ENCODE measurements at places on chromosomes 5 and 9. TPM values are rescaled to one million over a fixed set of nuclear protein-coding genes. Genes with fewer than 3 reads are reported as not detected.

Gene MED22
- 28.6 TPM for total RNA-seq

DNA sequence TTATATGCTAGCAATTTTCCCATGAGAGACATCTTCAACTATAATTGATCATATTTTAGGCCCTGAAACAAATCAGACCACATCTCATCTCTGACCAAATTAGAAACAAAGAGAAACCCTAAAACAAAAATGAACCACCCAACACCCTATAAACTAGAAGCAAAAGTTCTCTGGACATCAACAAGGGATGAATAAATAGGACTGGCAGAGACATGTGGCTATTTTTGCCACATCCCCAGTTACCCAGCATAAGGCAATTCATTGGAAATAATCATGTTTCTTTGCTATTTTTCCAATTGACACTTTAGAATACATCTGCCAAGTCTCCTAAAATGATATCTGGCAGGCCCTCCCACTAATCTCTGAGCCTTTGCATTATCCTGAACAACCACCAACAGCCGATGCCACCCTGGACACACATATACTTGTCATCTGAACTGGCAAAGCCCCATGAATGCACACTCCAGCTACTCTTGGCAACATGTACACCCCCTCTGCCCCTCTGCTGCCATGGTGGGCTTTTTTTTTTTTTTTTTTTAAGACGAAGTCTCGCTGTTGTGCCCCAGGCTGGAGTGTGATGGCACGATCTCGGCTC is 53.5 kb upstream of the EQTN start:
- H3K4me1 ChIP-seq: no peaks in the 10 kb centered on the region
- no peaks in the 10 kb centered on the region for H3K27me3 ChIP-seq
- no peaks in the 10 kb centered on the region for H3K36me3 ChIP-seq
- DNase-seq: no peak
- H3K4me3 ChIP-seq: no peak overlapping the region

DNA sequence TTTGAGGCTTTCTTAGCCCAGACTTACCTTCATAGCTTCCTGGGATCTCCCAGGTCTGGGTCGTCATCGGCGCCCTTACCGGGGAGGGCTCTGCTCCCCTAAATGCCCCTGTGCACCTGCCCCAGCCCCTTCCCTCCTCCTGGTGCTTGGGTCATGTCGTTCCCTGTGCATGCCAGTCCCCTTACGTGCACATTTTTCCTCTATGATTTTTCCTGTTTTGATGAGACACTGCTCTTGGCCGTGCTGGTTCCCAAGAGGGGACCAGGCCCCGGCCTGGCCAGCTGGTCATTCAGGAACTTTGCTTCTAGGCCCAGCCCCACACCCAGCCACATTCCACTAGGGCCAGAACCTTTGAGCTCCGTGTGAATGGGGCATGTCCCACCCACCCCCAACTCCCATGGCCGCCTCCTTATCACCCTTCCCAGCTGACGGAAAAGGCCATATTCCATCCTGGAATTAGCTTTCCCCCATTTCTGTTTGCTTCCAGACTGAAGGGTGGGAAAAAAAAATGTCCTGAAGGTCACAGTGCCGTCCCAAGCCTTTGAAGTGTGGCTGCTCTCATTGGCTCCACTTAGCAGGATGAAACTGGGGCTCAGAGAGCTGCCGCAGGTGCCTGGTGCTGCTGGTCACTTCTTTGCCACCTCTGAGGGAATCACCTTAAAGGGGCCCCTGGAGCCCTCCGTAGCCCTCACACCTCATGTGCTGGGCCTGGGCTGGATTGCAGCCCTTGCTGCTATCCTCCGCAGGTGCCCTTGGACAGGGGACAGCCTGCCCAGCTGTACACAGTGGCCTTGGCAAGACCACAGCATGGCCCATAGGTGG is 25.1 kb downstream of the ERGIC1 start:
- H3K27ac ChIP-seq: peak overlapping the region; percentile 89
- H3K4me1 ChIP-seq: peaks cover 69% of the 10 kb centered on the region
- H3K4me3 ChIP-seq: 0 out of 2 replicates have a peak overlapping the region, but pooled peaks have one; percentile 3
- H3K36me3 ChIP-seq: no peaks in the 10 kb centered on the region

DNA sequence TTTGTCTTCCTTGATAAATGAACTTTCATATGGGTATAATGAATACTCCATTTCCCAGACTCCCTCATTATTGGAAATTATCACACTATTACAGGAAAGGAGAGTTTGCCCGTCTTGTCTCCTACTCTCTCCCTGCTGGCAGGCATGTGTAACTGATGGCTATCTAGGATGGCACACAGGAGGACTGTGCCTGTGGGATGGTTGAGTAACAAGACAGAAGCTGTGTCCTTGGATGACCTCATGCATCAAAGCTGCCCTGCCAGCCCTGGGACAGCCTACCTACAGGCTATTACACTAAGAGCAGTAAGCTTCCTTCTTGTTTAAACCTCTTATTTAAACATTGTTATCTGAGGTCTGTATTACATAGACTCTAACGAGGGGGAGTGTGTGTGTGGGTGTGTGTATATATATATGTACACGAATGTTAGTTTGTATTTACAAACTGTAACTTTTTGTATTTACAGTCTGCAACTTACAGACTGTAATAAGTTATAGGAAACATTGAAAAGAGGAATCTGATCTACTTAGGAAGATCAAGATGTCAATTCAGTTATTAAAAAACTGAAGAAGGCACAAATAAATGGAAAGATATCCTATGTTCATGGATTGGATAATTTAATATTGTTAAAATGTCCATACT is 247.6 kb upstream of the ACO1 start:
- no peak overlapping the region for H3K27ac ChIP-seq
- H3K4me3 ChIP-seq: no peak overlapping the region
- no peaks in the 10 kb centered on the region for H3K4me1 ChIP-seq
- no peaks in the 10 kb centered on the region for H3K36me3 ChIP-seq
- H3K27me3 ChIP-seq: no peaks in the 10 kb centered on the region
- no peak for DNase-seq

GRCh38 chr5:120164986-120165385 is 299.1 kb upstream of the PRR16 start:
- no peaks in the 10 kb centered on the region for H3K36me3 ChIP-seq
- peaks cover 7% of the 10 kb centered on the region for H3K4me1 ChIP-seq
- H3K27me3 ChIP-seq: no peaks in the 10 kb centered on the region
- no peak overlapping the region for H3K27ac ChIP-seq

GRCh38 chr5:132873119-132873929 is at the start of gene LEAP2:
Gene LEAP2, plus strand, starts transcription at chr5:132873668. Its CDS starts 27 bp downstream, at chr5:132873695.
- peaks cover 23% of the 10 kb centered on the region for H3K36me3 ChIP-seq
- no peaks in the 10 kb centered on the region for H3K27me3 ChIP-seq
- no peak within 1 kb of the TSS for H3K4me3 ChIP-seq
- DNase-seq: peak; percentile 20
- H3K4me1 ChIP-seq: peaks cover 18% of the 10 kb centered on the region

DNA sequence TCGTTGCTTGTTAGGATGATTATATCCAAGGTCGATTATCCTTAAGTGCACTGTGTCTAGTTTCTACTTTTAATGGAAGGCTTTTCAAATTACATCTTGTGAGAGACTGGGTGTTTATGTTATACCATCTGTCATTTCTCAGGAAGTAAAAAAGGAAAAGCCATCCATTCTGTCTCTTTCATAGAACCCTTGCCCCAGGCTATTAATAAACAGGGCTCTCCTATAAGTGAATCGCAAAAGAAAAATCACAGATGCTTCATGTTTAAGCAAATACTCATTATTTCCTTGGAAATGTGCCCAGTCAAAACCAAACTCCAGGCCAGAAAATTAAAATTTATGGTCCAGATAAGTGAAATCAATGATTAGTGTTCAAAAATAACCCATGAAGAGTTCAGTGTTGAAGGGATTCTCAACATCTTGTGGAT is 58.1 kb downstream of the STARD4 start:
- no peaks in the 10 kb centered on the region for H3K36me3 ChIP-seq
- no peak overlapping the region for H3K4me3 ChIP-seq
- peak overlapping the region; percentile 67 for H3K27ac ChIP-seq
- H3K27me3 ChIP-seq: no peaks in the 10 kb centered on the region
- DNase-seq: peak; percentile 60
